Stimulated activated naive CD4-positive, alpha-beta T cell (primary cell): ENCODE measurements at places on chromosomes 5 and 9.

DNA sequence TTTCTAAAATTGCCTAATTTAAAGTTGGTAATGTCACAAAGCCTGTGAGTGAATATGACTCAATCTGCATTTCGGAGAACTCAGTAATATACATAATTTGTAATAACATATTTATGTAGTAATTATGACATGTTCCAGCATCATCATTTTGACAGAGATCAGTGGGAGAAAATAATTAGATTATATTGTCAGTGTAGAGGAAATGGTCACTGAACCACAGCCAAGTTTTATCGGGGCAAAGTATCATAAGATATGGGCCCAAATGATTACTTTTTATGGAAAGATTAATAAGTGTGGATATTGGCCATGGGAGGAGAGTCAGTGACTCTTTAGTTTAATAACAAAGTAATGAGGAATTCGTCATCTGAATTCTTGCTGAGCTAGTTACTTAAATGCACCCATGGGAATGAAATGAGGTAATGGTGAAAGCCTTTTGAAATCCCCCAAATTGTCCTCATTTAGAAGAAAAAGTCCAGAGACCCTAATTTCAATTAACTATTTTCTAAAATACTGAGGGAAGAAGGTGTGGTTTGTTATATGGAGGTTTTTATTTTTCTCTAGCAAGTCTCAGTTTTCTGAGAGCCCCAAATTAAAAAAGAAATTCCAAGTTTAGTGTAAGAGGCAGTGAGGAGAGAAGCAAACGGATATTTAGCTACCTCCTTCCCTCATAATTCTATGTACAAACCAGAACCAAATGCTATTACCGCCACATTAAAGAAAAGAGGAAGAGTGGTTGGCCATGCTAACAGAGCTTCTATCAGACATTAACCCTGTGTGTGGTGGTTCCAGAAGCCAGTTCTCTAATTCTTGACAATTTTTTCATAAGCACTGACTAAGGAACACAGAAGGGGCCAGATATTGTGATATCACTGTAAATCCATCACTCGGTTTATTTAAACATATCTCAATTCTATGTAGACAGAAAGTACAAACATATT is 37.7 kb upstream of the MRPS30 start:
- no peak for DNase-seq

DNA sequence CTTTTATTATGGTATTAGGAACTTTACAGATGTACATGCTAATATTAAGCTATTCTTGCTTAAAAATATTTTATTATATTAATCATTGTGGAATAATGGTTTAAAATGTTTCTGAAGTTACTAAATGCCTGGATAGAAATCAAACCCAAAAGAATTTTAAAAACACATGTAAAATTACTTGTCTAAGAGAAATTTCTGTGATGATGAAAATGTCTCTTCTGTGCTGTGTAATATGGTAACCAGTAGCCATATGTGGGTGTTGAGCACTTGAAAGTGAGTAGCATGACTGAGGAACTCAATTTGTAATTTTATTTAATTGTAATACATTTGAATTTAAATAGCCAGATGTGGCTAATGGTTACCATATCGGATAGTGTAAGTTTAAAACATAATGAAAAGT is 66.7 kb upstream of the HSPB3 start:
- DNase-seq = no peak

DNA sequence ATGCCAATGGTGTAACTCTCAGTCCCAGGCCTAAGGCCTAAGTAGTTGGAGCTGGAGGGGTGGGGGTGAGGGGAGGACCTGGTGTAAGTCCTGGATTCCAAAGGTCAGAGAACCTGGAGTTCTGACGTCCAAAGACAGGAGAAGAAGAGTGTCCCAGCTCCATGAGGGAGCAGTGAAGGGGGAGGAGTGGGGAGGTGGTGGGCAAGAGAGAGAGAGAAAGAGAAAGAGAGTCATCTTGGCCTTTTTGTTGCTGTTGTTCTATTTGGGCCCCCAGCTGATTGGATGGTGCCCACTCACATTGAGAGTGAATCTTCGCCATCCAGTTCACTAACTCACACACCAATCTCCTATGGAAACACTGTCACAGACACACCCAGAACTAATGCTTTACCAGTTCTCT is 198.9 kb downstream of the DAB2IP start:
- no peak for DNase-seq

DNA sequence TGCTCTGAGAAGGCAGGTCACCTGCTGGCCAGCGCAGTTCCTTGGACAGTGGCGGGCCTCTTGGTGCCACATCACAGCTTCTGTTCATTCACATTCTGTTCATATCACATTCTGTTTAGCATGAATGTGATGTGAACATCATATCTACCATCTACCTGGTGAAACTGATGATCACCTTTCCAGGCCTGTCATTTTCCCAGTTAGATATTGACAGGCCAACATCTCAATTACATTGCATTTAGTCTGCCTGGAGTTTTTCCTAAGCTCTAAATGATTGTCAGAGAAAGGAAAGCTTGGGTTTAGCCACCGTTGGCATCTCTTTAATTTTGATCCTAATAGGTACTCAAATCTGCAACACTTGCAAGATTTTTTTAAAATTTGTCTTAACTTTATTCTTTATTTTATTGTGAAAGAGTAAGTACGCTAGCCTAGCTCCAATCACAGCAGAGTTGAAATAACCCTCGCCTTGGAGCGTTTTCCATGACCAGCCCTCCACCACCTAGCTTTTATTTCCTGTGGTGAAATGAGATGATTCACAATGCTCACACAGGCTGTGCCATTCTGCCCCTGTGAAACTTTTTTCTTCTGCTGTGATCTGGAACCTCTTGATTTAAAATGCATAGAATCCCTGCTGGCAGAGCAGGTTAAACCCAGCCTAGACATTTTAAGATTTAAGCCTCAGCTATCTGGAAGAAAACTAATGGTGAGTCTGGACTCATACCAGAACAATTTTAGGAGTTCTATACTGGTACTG is 225.0 kb downstream of the ESM1 start:
- DNase-seq = no peak

GRCh38 chr5:124746916-124747790 is 714 bp upstream of the ZNF608 start:
- DNase-seq = no peak
